ENCODE measurements at places on chromosomes 4 and X.

GRCh38 chr4:125725957-125726525 is 411.3 kb downstream of the FAT4 start:
- DNase-seq = no peak

GRCh38 chr4:86014599-86014998 is 345.3 kb downstream of the MAPK10 start:
- DNase-seq = no peak

- no peak for DNase-seq
Observed at GRCh38 chrX:2714551-2714950, 23.5 kb downstream of the CD99 start.

- no peak for DNase-seq
Observed at GRCh38 chrX:19388741-19389140, 45.0 kb downstream of the PDHA1 start.

DNA sequence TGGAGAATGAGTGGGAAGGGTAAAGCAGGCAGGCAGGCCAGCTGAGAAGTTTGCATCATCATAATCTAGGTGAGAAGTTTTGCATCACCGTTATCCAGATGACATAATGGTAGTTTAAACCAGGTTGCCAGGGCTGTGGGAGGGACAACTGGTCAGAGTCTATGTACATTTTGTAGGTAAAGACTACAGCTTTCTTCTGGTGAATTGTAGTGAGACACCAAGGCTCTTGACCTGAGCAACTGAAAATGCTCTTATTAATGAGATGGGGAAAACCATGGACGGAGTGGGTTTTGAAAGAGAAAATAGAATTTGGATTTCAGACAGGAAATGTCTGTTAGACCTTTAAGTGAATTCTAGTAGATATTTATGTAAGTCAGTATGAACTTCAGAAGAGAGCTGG is 76.0 kb upstream of the VEGFC start:
- DNase-seq = no peak

DNA sequence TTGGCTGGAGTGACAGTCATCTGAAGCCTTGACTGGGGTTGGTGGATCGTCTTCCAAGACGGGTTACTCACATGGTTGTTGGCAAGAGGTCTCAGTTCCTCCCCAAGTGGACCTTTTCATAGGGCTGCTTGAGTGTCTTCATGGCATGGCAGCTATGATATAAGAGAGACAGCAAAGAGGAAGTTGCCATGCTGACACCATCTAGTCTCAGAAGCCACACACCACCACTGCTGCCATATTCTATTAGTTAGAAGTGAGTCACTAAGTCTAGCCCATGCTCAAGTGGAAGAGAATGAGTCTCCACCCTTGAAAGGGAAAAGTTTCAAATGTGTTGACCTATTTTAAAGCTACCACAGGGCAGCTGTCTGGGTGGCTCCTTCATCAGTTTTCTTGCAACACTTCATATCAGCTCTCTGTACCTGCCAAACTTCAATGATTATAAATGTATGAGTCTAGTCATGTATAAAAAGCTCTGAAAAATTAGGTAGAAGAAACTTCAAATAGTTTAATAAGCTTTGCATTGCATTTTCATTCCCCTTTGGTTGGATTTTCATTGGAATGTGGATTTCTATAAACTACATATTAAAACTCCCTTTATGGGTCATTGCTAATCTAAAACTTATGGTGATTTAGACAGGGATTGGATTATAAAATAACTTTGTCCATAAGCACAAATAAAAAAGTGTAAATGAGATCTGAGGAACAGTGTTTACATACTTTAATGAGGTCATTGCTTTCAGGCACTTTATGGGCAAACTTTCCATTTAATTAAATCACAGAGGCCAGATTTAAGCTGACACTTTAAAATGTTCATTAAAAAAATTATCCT is 68.0 kb upstream of the ATXN3L start:
- DNase-seq = no peak

- no peak for DNase-seq
Observed at GRCh38 chr4:143411527-143412419, 75.1 kb downstream of the GAB1 start.

GRCh38 chrX:107482046-107482445 is 32.6 kb downstream of the FRMPD3 start:
- DNase-seq = no peak

DNA sequence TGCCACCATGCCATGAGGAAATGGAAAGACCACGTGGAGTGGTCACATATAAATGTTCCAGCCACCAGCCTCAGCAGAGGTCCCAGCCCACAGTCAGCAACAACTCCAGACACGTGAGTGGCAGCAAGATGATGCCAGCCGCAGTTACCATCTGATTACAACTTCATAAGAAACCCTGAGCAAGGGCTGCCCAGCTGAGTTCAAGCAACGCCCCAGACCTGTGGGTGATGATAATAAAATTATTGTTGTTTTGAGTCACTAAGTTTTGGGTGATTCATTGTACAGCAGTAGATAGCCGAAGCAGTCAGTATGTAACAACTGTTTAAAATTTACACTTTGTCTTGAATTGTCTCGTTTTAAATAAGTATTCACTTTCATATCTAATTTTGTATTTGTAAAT is 5.8 kb upstream of the CCNG2 start:
- no peak for DNase-seq

GRCh38 chrX:108439426-108439942 is at the start of gene COL4A5:
COL4A5 (plus strand) TSS chrX:108439838; CDS start chrX:108440126, 288 bp downstream.
- no peak for DNase-seq

GRCh38 chrX:11151799-11152559 is 40.8 kb downstream of the HCCS start:
- DNase-seq = no peak

All from GM19239 (cell line).